ENCODE measurements at places on chromosomes 16 and 17.

DNA sequence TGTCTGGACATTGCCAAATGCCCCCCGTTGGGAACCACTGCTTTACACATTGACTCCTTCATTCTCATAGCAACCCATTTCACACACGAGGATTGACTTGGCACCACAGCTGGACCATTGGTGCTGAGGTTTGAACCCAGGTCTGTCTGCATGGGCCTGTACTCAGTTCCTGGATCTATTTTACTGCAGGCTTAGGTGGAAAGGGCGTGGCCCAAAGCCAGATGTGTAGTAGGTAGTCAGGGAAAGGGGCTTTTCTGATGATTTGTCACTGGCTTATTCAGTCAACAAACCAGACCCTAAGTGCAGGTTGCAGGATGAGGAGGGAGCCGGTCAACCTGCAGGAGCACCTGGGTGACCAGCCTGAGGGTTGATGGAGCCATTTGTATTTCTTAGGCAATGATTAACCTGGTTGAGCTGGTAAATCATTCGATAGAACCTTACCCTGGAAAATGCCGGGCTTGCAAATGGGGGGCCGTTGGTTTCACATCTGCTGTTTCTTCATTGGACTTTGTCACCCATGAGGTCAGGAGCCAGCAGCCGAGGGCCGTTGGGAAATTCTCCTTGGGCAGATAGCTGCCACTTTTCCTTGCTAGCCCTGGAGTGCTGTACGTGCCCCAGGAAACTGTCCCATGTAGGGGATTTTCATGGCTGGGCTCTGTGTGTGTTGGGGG, 104.4 kb downstream of the CMIP start:
- no peak for DNase-seq

DNA sequence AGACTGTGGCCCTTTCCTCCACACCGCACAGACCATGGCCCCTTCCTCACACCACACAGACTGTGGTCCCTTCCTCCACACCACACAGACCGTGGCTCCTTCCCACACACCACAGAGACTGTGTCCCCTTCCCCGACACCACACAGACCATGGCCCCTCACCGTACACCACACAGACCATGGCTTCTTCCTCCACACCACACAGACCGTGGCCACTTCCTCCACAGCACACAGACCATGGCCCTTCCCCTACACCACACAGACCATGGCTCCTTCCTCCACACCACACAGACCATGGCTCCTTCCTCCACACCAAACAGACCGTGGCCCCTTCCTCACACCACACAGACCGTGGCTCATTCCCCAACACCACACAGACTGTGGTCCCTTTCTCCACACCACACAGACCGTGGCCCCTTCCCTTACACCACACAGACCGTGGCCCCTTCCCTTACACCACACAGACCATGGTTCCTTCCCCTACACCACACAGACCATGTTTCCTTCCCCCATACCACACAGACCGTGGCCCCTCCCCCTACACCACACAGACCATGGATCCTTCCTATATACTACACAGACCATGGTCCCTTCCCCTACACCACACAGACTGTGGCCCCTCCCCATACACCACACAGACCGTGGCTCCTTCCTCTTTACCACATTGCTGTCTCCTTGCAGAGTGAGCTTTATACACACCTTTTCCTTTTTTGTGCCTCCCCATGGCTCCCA, 297.5 kb upstream of the FOXF1 start:
- DNase-seq: no peak

DNA sequence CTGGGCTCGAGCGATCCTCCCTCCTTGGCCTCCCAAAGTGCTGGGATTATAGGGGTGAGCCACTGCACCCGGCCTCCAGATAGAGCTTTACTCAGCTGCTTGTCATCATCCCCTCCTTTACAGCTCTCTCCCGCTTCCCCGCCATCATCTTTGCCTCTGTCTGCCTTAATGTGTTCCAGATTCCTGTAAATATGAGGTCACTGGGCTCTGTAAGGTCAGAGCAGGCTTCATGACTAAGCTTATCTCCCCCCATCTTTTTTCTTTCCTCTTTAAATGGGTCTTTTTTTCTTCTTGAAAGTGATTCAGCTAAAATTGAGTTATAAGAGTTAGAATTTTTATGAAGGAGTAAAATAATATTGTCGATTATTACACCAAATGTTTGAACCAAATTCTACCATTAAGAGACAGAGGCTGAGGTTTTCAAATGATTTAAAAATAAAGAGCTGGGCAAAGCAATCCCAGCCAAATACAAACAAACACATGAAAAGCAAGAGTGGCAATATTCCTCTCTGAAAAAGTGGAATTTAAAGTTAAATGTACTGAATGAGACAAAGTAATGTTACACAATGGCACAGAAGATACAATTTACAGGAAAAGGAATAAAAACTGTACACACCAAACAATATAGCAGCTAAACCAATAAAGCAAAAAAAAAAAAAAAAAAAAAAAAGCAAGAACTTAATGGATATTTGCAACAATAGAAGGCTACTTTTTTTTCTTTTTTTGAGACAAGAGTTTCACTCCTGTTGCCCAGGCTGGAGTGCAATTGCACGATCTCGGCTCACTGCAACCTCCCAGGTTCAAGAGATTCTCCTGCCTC, 62.1 kb downstream of the CRISPLD2 start:
- DNase-seq: no peak

GRCh38 chr17:10196941-10197340, 1.5 kb downstream of the GAS7 start:
- DNase-seq: no peak

DNA sequence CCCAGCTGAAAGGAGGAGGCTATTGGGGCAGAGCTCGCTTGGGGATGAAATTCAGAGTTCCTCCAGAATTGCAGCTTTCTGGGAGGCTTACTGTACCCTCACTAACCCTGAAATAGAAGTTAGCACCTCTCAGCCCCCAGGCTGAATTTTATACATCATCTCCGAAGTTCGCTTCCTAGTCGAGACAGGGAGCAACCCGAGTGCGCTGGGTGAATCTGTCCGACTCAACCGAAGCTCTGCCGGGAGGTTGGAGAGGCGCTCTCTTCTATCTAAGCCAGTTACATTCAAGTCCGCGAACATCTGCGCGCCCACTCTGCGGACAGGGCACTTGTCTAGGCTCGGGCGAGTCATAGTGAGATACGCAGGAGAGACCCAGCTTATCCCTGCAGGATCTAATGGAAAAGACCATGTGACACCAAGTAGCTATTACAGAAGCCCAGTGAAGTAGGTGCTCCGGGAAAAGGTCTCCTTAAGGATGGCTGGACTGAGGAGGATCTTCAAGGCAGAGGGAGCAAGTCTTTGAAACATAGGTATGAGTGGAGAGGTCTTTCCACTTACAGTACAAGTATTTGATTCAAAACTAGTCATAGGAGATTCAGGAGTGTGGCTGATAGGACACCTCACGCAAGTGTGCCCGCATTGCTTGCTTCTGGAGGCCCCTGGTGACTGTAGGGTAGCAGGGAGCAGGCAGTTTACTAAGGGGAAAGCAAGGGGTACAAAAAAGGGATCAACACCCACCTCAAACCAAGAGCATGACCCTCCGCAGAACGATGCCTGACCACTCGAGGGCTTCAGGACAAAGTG, 646 bp upstream of the HES7 start:
- no peak for DNase-seq

DNA sequence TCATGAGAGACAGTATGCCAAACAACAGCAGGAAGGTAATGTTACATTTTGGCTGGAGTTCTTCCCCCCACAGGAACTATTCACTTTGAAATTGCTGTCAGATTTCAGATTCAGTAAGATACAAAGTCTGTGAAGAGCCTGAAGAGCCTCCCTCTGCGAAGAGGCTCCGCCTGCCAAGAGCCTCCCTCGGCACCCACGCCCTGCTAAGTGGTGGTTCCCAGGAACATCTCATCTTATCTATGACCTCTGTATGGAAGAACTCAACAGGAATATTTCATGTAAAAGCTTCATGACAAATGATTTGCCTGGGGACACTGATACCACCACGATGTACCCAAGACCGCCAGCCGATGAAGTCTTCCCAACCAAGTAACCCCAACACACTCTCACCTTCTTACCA, 3.2 kb downstream of the ZC3H7A start:
- DNase-seq: no peak

DNA sequence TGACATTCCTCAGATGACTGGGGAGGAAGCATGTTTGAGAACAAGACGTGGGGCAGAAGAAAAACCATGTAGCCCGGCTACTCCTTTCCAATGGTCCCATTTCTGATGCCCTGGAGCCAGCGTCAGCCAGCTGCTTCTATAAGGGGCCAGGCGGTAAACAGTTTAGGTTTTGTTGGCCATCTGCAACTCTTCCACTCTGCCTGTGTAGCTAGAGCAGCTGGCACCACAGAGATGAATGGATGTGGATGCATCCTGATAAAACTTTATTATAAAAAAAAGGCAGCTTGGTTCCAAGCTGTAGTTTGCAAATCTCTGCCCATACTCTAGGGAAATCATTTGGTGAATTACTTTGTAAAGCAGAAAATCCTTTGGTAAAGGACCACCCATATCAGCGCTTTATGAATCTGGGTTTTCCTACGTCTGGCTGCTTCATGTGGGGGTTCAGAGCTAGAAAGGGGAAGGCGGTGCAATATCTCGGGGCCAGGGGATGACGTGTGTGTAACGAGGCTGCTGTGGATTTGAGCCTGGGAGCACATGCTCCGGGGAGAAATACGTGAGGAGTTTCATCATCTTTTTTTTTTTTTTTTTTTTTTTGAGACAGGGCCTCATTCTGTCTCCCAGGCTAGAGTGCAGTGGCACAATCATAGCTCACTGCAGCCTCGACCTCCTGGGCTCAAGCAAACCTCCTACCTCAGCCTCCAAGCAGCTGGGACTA, 3.4 kb upstream of the SRL start:
- DNase-seq: no peak

GRCh38 chr16:27381236-27381635, 20.7 kb upstream of the IL21R start:
- DNase-seq: no peak

- DNase-seq: no peak
Measured at GRCh38 chr16:56871172-56871593, 6.2 kb downstream of the SLC12A3 start.

DNA sequence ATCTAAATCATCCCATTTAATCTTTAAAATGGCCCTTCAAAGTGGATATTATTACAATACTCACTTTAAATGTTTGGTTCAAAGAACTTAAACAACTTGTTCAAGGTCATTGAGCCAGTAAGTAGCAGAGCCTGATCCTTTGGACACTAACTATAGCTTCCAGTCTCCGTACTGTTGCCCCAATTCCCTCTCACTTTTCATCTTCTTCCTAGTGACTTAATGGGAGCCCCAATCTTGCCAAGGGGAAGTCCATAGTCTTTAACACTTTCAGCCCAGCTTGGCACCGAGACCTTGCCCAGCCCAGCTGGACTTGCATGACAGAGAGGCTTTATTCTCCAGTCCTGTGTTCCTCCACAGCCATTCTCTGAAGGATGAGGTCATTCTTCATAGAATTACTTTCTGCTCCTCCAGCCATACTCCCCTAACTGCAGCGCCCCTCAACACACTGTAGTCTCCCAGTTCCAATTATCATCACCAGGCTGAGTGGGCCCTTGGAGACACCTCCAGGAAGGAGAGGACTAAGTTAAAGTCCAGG, 49.2 kb upstream of the NLK start:
- DNase-seq: peak; percentile 83

GRCh38 chr16:84618581-84619460, 943 bp upstream of the COTL1 start:
- no peak for DNase-seq

- DNase-seq: no peak
Measured at GRCh38 chr17:75950855-75951554, 10.2 kb upstream of the FBF1 start.

GRCh38 chr16:75345711-75346110, 87.6 kb downstream of the CFDP1 start:
- no peak for DNase-seq

- no peak for DNase-seq
Measured at GRCh38 chr17:28733346-28733745, 4.8 kb downstream of the NEK8 start.
